ENCODE measurements at places on chromosomes 2 and 18.

DNA sequence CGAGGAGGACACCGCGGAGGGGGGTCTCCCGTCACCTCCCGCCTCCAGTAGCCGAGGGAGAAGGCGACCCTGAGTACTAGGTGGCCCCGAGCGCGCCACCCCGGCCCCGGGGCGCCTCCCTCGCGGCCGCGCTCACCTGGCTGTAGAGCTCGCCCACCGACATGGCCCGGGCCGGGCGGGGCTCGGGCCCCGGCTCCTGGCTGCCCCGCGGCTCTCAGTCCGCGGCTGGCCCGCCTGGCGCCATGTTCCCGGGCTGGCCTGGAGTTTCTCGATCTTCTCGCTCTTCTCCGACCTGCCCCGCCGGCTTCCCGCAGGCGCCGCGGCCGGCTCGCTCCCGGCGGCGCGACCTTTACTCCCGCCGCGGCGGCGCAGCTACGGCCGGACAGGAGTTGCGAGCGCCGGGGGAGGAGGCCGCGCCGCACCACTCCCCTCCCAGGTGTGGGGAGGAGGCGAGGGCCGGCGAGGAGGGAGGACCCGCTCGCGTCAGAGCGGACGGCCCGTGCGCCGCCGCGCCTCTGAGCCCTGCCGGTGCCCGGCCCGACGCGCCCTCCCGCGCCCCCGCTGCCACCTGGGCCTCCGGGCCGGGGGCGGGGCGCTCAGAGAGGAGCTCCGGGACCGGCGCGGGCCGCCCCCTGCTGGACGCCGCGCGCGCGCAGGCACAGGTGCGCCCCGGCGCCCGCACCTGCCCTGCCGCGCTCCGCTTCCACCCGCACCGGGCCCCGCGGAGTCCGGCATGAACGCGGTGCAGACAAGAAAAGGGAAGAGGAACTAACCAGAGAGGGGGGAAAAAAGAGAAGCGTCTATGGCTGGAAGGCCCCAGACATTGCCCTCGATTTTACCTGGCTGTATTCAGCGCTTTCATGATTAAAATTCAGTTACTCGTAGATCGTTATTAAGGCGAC is at the start of gene MYO5B:
MYO5B (minus strand) TSS at position 517 of the 902 bp plus-strand sequence; CDS start at position 163, 354 bp downstream.
- peak; percentile 53 for DNase-seq

- no peak for DNase-seq
These were observed 70.2 kb downstream of the DLGAP1 start for GRCh38 chr18:4384932-4385331.

- no peak for DNase-seq
These were observed 14.1 kb downstream of the MFSD2B start for GRCh38 chr2:24024018-24024417.

- DNase-seq: no peak
These were observed 29.4 kb downstream of the ZFP36L2 start for GRCh38 chr2:43196768-43197587.

- no peak for DNase-seq
These were observed 294.4 kb upstream of the MC4R start for GRCh38 chr18:60667016-60667415.

- no peak for DNase-seq
These were observed 91.7 kb upstream of the HNMT start for GRCh38 chr2:137872577-137872976.

DNA sequence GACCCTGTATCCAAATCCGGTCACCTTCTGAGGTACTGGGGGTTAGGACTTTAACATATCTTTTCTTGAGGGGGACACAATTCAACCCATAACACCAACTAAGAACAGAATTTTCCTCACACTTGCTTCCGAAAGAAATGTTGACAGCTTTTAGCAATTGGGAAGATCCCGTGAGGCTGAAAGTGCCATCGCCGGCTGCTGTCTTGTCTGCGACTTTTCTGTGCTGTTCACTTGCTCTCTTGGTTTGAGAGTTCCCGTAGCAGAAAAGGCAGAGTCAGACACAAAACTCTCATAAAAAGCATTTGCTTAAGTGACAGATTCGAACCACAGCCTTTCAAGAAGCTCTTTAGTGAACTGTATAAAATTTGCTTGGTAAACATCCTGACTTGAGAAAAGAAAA is 253.4 kb downstream of the ARHGAP15 start:
- DNase-seq: no peak

GRCh38 chr2:20333738-20334137 is 16.9 kb downstream of the PUM2 start:
- no peak for DNase-seq

- DNase-seq: no peak
These were observed 187.7 kb downstream of the PRPF40A start for GRCh38 chr2:152529420-152530115.

DNA sequence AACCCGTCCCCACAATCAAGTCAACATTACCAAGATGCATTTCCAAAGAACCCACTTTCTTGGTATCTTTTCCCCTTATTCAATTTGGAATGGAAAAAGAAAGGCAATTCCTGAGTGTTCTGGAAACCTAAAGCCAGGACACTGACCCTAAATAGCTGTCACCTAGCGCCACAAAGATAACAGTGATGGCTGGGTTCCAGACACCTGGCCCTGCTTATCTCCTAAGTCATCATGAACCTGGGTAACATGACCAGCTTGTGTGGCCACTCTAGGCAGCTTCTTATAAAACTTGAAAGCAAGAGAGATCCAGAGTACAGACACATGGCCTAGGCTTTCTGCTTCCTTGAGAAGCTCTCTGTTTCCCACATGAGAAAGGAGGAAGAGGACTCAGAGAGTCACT is 95.4 kb downstream of the BOD1L2 start:
- no peak for DNase-seq

DNA sequence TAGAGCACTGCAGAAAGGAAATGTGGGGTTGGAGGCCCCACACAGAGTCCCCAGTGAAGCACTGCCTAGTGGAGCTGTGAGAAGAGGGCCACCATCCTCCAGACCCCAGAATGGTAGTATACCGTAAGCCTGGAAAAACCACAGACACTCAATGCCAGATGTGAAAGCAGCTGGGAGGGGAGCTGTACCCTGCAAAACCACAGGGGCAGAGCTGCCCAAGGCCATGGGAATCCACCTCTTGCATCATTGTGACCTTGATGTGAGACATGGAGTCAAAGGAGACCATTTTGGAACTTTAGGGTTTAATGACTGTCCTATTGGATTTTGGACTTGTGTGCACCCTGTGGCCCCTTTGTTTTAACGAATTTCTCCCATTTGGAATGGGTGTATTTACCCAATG is 75.3 kb upstream of the SERPINE2 start:
- no peak for DNase-seq

DNA sequence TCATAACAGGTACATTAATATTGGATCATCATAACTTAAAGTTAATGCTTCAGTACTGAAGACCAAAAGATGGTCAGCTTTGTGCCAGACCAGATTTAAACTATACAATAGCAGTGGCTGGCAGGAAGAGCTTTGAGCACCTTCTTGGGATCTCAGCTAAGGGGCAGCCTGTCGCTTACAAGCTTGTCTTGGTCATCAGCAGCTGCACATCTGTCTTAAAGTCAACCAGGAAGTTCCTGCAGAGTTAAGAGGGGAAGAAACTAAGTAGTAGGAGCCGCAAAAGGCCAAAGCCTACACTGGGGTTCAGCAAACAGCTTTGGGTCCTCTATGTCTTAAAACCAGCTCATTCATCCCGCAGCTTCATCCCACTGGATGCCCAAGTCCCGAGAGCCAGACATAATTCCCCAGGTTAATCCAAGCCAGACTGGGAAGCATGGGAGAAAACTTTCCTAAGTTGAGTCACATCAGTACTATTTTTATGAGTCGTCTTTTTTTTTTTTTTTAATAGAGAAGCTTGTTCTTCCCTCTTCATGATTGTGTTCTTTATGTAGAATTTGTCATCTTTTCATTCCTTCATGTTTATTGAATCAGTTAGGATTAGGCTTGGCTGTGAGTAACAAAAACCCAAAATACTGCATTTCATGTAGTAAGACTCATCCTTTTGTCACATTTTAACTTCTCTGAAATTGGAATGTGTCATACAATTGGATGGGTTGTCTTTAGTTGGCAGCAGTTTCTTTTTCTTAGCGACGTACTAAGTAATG is 59.3 kb downstream of the SERTAD2 start:
- no peak for DNase-seq

GRCh38 chr2:119156891-119157773 is 1.4 kb downstream of the C1QL2 start:
- DNase-seq: no peak

DNA sequence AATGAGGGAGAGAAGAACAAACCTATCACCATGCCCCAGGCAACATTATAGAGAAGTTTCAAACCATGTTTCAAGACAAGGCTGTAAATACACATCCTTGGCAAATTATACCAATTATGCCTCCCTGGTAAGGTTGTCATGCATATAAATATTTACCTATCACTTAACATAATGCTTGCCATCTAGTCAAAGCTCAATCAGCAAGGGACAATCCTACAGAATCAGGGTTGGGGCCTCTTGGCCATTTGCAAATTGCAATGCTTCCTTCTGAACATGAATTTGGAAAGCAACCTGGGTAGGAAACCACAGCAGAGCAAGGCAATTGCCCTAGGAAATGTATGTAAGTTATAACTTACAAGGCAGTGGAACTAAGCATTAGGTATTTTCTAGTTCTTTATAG is 907.2 kb upstream of the CDH2 start:
- DNase-seq: no peak
